ENCODE measurements at places on chromosomes 2 and 18.

DNA sequence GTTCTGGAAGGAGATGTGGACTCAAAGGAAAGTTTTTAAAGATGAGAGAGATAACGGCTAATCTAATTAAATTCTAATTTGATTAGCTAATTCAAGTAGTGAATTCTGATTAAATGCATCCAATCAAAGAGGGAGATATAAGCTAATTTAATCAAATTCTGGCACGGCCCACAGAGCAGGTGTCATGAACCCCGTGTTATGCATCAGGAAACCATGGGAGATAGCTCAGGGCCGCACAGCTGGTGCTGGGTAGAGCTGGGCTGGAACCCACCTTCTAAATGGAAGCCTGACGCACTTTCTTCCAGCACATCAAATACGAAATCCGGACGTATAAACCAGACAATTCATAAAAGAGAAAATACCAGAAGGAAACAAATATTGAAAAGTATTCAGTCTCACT lies 57.2 kb downstream of the GREB1 start:
- DNase-seq, result no peak

DNA sequence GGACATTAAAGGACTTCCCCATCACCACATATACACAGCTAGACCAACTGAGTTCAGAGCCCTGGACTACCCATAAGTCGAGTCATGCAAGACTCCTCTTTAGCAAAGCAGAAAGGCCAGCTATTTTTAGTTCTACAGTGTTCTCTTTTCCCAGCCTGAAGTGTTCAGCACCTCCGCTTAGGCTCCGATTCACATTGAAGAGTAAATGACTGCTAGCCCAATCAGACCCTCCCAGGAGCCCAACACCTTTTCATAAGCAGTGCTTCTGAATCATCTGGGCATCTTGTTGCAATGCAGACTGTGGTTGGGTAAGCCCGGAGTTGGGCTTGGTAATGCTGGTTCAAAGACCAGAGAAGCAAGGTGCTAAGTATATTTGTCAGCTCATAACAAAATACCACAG lies 138.6 kb upstream of the MSH6 start:
- DNase-seq, result no peak

DNA sequence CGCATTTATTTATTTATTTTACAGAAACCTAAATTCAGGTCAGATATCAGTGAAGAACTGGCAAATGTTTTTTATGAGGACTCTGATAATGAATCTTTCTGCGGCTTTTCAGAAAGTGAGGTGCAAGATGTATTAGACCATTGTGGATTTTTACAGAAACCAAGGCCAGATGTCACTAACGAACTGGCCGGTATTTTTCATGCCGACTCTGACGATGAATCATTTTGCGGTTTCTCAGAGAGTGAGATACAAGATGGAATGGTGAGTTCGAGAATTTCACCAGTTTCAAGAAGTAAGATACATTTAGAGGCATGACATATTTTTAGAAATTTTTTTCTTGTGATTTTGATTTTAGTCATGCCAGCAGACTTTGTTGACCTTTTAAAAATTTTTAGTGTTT lies 4.6 kb downstream of the CDCA7 start:
- DNase-seq, result no peak

DNA sequence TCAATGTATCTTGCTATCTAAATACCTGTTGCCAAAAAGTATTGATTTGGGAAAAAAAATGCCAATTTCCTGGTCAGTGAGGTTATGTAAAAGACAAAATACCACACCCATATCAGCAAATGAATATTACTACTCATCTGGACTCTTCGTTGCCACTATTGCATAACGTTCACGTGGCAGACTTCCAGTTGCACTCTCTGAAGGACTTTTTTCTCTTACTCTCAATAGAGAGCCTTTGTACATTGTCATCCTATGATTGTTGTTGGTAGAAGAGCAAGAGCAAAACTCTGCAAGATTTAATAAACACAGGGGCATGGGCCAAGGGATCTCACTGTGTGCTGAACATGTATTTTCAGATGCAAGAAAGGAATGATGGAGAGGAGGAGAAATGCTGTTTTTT lies 689.8 kb downstream of the MBD2 start:
- no peak for DNase-seq

GRCh38 chr2:174717916-174718315 lies 46.4 kb downstream of the CHRNA1 start:
- no peak for DNase-seq

DNA sequence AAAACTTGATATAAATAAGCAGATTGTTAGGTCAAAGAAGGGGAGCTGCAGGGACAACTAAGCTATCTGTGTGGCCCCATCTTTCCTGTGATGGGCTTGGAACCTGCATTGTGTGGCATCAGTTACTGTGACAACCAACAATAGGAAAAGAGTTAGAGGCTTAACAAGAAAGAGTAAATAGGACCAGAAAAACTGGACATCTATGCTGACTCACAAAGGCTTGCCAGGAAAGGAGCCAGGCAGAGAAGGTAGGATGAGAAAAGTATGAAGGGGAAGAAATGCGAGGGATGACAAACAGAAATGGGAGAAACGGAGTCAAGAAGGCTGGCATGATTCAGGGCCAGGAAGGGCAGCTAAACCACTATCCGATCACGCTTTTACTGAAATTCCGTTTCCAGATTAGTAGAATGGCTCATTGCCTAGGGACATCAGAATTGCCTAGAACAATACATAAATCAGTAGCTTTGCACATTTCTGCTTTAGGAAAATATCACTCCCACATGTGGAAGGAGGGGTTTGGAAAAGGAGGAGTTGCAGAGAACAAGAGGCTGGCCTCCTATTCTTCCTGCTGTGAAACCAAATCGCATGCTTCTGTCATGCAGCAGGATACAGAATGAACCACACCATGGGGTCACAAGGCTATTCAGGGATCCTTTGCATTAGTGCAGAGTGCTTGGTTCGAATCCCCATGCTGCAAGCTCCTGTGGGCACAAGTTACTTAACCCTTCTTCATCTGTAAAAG lies 7.3 kb downstream of the PLA2R1 start:
- no peak for DNase-seq

GRCh38 chr2:82996217-82996616 lies 1462.9 kb downstream of the SUCLG1 start:
- no peak for DNase-seq

DNA sequence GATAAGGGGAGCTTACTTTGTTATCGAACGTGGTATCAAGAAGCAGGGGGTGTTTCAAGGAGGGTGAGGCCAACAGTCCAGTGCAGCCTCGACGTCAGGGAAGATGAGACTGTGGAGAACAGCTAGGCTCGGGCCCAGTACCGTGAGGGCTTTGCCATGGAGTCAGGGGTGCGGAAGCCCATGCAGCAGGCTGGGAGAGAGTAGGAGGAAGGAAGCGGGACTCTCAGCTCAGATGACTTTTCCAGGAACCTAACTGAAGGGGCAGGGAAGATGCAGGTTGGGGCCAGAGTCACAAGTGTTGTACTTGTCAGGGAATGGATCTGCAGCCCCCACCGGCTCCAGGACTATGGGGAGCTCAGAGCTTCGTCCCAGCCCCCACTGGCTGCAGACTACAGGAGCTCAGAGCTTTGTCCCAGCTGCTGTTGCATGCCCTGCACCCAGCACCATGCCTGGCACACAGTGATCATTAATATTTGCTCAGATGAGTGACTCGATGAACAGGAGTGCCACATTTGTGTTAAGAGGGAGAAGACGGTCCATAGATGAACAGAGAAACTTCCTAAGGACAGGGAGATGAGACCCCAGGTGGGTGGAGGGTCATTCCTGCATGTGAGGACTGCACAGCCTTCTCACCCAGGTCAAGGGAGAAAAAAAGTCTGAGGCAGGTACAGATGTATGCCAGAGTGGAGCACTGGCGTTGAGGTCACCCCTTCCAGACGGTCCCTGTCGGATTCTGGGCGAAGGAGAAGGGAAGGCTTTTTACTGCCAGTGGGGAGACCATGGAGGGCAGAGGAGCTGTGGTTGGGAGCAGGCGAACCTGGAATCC lies 36.4 kb downstream of the PTGR3 start:
- DNase-seq, result no peak

DNA sequence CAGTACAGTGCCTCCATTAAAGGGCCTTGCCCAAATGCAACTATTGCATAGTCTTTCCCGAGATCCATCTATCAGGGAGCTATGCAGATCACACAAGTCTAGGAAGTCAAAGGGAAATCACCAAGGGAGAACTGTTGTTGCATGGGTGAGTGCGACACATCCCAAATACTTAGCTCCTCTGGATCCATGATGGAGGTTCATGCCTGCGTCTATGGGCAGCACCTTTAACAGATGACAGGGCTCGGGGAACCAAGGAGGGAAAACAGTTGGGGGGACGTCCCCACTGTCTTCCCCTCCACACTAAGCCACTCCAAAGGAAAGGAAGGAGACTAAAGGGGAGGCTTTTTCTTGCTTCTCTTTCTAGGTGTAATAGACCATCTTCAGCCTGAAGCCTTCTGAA lies 552.8 kb upstream of the PKDCC start:
- DNase-seq, result no peak

GRCh38 chr2:230984393-230985220 lies 11.3 kb upstream of the SPATA3 start:
- DNase-seq, result no peak

GRCh38 chr2:236899146-236899545 lies 186.5 kb upstream of the COPS8 start:
- DNase-seq, result no peak

GRCh38 chr2:207394812-207395534 lies 134.8 kb upstream of the CREB1 start:
- no peak for DNase-seq

- no peak for DNase-seq
Measured at GRCh38 chr2:64718250-64718885, 64.7 kb upstream of the SERTAD2 start.

- DNase-seq, result no peak
Measured at GRCh38 chr2:65366595-65367125, 65.7 kb downstream of the SPRED2 start.

GRCh38 chr18:59549503-59550173 lies 147.6 kb downstream of the CCBE1 start:
- peak; percentile 68 for DNase-seq

DNA sequence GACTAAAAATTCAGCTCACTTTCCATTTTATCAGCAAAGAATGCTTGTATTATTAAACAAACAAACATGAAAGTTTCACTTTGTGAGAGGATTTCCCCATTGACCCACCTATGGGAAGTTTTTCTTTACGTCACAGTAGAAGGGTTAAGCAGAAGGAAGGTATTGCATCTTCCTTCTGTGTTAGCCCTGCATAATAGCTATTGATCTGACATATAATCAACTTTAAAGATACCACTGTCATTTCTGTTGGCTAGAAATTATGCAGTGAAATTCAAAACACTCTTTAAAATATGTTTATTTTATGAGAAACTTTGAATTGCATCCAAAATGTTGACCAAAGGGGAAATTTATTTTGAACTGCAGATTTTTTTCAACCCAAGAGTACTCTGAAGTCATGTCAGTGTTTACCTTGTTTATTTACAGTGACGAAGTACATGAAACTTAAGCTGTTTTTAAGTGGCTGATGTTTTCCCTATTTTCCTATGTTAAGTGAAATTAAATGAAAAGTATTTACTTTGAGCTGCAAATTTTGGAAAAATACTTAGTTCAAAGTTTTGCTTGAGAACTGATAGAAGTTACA lies 566.4 kb downstream of the ZEB2 start:
- DNase-seq, result no peak

- no peak for DNase-seq
Measured at GRCh38 chr2:226208726-226209125, 590.9 kb downstream of the IRS1 start.

DNA sequence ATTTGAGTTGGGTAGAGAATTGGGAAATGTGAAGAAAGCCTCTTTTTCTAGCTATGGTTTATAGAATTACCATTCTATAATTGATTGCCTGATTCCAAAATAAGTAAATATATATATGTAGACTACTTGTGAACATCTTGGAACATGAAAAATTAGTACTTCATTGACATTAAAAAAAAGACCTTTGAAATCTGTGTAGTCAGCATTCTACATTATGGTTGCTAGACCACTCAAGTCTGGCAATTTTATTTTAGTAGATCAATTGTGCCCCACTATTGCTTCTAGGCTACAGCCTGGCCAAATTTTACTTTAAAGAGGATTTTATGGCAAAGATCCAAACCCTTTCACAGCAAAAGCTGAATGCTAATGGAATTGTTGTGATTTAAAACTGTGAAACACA lies 279.8 kb downstream of the IKZF2 start:
- no peak for DNase-seq

DNA sequence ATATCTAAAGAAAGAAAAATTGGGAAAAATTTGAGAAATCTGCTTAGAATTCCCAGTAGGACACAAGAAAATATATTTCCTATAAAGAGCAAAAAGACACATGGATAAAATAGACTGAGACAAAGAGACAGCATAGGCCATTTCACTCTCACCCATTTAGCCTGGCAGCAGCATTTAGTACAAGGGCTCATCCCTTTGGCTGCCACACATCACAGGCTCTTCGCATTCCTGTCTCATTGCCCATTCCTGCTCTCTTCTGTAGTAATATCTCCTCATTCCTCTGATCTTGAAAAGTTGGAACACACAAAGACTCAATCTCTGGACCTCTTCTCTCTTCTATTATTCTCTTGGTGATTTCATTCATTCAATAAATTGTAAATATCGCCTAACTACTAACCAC lies 162.6 kb downstream of the SOX11 start:
- DNase-seq, result no peak

- DNase-seq, result no peak
Measured at GRCh38 chr18:77255426-77256105, 5.9 kb downstream of the GALR1 start.

DNA sequence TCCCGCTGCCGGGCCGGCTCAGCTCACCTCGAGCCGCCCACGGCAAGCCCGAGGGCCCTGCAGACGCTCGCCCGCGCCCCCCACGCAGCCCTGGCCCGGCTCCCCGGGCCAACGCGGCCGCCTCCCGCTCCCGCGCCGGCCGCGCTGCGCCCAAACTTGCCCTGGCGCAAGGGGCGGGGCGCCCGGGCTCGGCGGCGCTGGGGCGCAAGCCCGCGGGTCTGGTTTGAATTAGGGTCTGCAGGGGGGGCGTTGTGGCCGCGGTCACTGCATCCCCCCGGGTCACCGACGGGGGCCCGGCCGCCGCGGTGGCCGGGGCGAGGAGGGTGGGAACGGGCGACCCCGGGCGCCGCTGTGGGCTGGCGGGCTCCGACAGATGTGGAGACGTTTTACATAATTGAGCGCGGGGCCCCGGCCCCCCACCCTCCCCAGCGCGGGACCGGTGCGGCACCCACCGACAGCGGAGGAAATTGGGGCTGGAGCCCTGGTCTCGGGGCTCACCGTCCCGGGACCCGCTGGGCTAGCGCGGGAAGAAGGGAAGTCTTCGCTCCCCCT lies 690 bp downstream of the SDC1 start:
- peak; percentile 54 for DNase-seq

DNA sequence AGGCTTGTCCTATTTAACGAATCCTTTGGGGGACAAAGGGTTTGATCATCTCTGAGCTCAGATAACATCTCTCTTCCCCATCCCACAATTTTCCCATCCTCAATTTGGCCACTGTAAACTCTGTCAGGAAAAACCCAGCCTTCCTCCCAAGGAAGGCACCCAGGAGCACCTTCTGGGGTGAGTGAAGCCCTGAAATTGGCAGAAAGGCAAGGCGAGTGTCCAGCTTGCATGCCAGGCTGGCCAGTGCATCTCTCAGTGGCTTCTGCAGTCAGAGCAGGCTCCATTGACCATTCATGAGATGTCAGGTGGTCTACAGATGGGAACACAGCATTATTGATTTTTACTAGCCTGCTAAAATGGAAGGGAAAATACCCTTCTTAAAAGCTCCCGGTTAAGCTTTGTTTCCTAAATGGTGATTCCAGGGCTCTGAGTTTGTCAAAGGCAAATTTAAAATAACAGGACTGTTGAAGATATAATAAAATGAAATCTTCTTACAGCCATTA lies 83.2 kb upstream of the BOD1L2 start:
- DNase-seq, result no peak

GRCh38 chr18:11047156-11047555 lies 102.2 kb downstream of the PIEZO2 start:
- no peak for DNase-seq

- DNase-seq, result no peak
Measured at GRCh38 chr2:27615316-27615715, 13.5 kb downstream of the CCDC121 start.
